ENCODE measurements at places on chromosomes 12 and 14.

DNA sequence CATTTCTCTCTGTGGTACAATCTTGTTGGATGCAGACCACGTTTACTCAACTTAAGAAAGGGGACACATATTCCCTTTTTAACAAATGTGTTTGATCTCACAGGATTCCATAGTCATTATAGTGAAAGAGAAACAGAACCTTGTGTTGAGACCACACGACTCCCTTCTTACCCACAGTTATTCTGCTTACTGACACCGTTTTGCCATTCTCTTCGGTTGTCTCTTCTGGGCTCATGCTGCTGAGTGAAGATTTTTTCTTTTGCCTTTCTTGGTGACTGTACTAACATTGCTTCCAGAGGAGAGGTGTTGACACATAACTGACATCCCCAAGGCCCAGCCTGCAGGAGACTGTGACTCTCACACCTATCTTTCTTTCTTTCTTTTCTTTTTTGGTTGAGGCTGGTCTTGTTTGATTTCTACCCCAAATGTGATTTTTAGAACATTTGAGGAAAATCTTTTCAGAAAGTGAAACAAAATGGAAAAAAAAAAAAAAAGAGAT, 61.2 kb upstream of the OTOGL start:
- no peak for DNase-seq

DNA sequence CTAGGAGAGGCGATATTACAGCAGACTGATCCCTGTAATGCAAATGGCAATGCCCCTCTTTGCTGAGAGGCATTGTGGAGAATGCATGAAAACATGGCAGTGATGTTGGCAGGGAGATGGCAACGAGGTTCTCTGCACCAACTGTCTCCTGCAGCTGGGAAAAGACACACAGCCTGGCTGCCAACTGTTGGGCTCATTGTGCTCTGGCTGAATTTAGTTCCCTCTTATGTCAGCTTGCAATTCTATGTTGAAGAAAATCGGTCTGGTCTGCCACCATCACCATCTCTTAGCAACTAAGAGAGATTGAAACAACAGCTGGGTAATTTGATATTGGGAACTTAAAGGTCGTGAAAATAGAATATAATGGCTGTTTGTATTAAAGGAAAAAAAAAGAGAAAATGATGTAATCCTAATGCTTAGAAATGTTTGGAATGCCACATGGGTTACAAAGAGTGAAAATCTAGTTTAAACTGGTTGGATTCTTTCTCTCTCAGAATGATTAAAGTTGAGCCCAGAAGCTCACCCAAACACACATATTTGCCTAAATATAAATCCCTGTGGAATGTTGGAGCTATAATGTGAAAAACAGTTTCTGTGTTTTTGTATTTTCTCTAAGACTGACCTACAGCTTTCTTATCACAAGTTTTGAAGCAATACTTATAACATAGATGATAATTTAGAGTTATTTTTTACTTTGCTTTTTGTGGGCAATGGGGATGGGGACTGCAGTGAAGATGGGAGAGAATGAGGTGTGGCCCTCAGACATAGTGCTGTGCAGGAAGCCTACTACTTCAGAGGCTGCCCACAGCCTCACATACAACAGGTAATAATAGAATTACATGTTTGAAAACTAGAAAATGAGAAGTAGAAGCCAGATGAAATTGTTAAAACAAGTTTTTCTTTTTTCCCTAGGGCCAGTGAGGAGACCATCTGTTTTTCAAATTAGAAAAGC, 143.7 kb downstream of the AKAP6 start:
- no peak for DNase-seq

DNA sequence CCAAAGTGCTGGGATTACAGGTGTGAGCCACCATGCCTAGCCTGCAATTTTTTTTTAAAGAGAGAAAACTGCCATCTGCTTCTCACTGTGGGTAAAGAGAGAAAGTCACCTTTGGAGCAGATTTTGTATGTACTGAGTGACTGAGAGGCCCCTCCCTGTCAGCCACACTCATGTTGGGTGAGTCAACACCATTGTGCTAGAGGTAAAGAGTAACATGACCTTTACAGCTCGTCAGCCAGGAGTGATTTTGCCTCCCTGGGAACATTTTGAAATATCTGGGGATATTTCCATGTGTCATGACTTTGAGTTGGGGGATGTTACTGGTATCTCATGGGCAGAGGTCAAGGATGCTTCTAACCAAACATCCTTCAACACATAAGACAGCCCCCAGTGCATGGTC, 115.2 kb downstream of the KSR2 start:
- no peak for DNase-seq

DNA sequence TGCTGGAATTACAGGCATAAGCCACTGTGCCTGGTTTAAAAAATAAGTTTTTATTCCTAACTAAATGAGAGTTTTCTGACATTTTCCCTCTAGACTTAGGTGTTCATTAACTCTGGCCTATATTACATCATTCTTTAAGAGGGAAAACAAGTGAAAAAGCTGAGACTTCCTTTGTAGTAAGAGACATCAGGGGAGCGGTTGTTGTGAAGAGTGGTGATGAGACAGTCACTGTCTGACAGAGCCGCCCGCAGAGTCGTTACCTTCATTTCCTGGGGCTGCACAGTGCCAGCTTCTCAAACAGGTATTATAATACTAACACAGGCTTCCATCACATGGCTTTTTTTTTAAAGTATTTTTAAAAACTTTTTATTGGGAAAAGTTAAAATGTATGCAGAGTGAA, 19.7 kb upstream of the TDRD9 start:
- DNase-seq = no peak

- no peak for DNase-seq
These were observed 114.5 kb downstream of the RAD51B start for GRCh38 chr14:67934087-67934486.

- DNase-seq = no peak
These were observed 44.0 kb upstream of the PLBD1 start for GRCh38 chr12:14611640-14612203.

- DNase-seq = no peak
These were observed 429.8 kb upstream of the CCDC196 start for GRCh38 chr14:66056268-66056907.

DNA sequence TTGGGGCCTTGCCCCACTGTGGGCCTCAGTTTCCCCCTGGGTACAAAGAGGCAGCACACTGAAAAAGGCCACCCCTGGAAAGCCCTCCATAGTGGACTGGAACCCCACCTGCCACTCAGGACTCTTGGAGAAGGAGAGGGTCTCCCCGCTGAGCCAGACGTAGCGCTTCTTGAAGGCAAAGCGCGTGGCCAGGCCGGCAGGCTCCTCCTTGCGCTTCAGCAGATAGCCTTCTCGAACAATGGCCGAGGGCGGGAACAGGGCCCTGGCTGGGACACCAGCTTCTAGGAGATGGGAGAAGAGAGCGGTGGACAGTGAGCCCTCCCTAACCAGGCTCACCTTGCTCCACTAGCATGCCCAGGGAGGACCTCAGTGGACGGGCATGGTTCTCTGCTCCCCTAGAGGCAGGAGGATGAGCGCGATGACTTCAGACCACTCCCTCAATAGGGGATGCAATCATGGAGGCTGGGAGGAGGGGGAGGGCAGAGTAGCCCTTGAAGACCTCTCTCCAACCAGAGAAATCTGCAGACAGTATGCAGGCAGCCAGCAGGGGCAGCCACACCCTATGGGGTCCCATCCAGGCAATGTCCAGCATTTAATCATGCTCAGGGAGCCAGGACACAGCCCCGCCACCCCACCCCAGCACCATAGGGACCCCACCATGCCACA, 29.8 kb downstream of the RASAL1 start:
- no peak for DNase-seq

DNA sequence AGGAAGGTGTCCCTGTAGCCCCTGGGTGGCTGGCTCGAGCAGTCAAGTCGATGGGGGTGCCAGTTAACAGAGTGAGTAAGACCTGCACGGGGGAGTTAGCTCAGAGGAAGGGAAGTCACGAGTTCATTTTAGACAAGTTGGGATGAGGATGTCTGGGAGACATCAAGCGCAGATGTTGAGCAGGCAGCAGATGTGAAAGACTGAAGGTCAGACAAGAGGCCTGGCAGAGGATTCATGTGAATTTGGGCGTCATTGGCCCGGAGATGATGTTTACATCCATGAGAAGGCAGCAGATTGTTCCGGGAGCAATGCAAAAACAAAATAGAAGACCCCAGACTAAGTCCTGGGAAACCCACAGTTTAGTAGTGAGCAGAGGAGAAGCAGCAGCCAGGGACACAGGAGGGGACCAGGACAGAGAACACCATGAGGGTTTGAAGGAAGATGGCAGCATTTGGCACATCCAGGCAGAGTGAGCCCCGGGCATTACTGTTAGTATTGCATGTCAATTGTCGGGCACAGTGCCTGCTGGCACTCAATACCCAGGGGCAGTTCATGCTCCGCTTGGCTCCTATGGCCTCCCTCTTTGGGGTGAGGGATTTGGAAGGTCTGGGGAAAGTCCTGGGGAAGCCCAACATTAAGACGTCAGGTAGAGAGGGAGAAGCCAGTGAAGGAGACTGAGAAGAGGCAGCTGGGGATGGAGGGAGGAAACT, 15.1 kb downstream of the LTBP2 start:
- no peak for DNase-seq

- DNase-seq = no peak
These were observed 1.6 kb downstream of the SLC48A1 start for GRCh38 chr12:47774663-47775062.

GRCh38 chr14:54864526-54864925, 38.1 kb downstream of the GCH1 start:
- DNase-seq = no peak

DNA sequence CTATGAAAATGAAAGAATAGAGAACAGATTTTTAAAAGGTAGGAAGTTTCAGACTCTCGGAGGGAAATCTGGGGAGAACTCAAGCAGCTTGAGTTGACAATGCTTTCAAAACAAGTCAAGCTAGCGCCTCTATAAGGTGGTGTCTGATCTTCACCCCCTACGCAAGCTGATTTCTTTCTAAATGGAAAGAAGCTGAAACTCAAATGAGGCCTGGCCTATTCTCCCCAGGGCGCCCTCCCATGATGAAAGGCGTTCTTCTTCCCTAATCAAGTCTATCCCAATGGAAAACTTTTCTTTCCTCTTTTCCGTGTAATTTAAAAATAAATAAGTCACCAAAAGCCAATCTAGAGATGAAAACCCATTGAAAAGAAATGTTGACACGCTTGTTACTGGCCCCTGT, 20.6 kb downstream of the PTHLH start:
- DNase-seq = no peak

GRCh38 chr12:49970658-49971057, 2.1 kb upstream of the AQP6 start:
- no peak for DNase-seq

- DNase-seq = no peak
These were observed 38.2 kb upstream of the INF2 start for GRCh38 chr14:104650981-104651875.

- DNase-seq = no peak
These were observed 19.6 kb downstream of the RMST start for GRCh38 chr12:97482143-97482693.

- no peak for DNase-seq
These were observed 18.3 kb upstream of the ATP2A2 start for GRCh38 chr12:110262442-110263388.

- DNase-seq = no peak
These were observed 42.2 kb downstream of the PTPRO start for GRCh38 chr12:15364221-15365160.

GRCh38 chr12:117119592-117120198, 20.5 kb upstream of the TESC start:
- no peak for DNase-seq

- DNase-seq = no peak
These were observed 56.4 kb upstream of the GRIP1 start for GRCh38 chr12:66735275-66735674.

- no peak for DNase-seq
These were observed 51.6 kb upstream of the RIC8B start for GRCh38 chr12:106722837-106723236.

GRCh38 chr12:68886636-68887572, 46.1 kb downstream of the CPM start:
- no peak for DNase-seq

DNA sequence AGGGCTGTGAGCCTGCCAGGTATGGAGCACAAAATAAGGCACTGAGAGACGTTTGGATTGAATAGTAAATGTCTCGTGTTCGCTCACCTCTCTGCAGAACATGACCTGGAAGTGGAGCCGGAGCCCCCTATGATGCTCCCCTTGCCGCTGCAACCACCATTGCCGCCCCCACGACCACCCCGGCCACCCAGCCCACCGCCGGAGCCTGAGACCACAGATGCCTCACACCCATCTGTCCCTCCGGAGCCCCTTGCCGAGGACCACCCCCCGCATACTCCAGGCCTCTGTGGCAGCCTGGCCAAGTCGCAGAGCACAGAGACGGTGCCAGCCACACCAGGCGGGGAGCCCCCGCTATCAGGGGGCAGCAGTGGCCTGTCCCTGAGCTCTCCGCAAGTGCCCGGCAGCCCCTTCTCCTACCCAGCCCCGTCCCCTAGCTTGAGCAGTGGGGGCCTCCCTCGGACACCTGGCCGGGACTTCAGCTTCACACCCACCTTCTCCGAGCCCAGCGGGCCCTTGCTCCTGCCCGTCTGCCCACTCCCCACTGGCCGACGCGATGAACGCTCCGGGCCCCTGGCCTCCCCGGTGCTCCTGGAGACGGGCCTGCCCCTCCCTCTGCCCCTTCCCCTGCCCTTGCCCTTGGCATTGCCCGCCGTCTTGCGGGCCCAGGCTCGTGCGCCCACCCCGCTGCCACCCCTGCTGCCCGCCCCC, 18.7 kb downstream of the SETD1B start:
- no peak for DNase-seq

DNA sequence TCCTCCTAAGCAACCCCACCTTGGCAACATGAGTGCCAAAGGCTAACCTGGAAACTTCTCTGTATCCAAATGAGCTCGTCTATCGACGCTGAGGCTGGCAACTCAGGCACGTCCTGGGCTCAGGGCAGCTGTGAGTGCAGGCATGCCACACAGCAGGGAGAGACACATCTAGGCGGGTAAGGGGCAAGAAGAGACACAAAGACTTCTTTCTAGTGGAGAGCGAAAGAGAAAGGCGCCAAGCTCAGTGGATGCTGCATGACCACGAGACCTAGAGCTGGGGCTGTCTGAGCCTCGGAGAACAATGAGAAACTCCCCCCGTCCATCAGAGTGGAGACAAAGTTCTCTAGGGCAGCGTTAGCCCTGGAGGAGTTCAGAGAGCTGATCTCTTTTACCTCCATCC, 170.4 kb downstream of the CALM1 start:
- DNase-seq = no peak

GRCh38 chr12:68190301-68190700, 30.8 kb upstream of the IFNG start:
- DNase-seq = no peak

All from stimulated activated CD8-positive, alpha-beta memory T cell treated with anti-CD3 and anti-CD28 coated beads, Interleukin-15, amount 100 ng/mL, for 24 hours (primary cell).